Right renal pelvis (tissue), 4 donors: ENCODE measurements at places on chromosomes 7 and 10. TPM values are rescaled to one million over a fixed set of nuclear protein-coding genes. Genes with fewer than 3 reads are reported as not detected.

The PILRA gene
- 4.2 TPM for polyA plus RNA-seq

The DPP6 gene
- 61.2 TPM for polyA plus RNA-seq

The TSPAN15 gene
- 77.6 TPM for polyA plus RNA-seq

The CALML5 gene
- polyA plus RNA-seq: not detected

The GPNMB gene
- polyA plus RNA-seq: 29.8 TPM

The VPS26A gene
- 98.5 TPM for polyA plus RNA-seq

The DTX2 gene
- 7.9 TPM for polyA plus RNA-seq

The SPDYE1 gene
- 0.53 TPM for polyA plus RNA-seq

The MKRN1 gene
- polyA plus RNA-seq: 110 TPM

The CPED1 gene
- 44.1 TPM for polyA plus RNA-seq

The GJD4 gene
- polyA plus RNA-seq: 0.08 TPM

The KIF20B gene
- 19.0 TPM for polyA plus RNA-seq

The IL6 gene
- polyA plus RNA-seq: not detected

The VSTM4 gene
- 14.2 TPM for polyA plus RNA-seq

The CHN2 gene
- 20.8 TPM for polyA plus RNA-seq

The TMEM270 gene
- polyA plus RNA-seq: 0.08 TPM

The GIMAP1 gene
- 3.3 TPM for polyA plus RNA-seq

The CRHR2 gene
- 0.25 TPM for polyA plus RNA-seq

The OGDH gene
- 99.6 TPM for polyA plus RNA-seq

The CPA5 gene
- polyA plus RNA-seq: 0.08 TPM

The GET4 gene
- polyA plus RNA-seq: 33.2 TPM

The LIPF gene
- 0.42 TPM for polyA plus RNA-seq

The FEZF1 gene
- polyA plus RNA-seq: not detected

The OPALIN gene
- polyA plus RNA-seq: not detected

The GPR37 gene
- polyA plus RNA-seq: 1.8 TPM

The FAM25C gene
- not detected for polyA plus RNA-seq

The C10orf62 gene
- 0.44 TPM for polyA plus RNA-seq

The HYAL4 gene
- polyA plus RNA-seq: 0.23 TPM

The SPDYE9 gene
- polyA plus RNA-seq: 0.18 TPM

The TRIM73 gene
- polyA plus RNA-seq: 3.8 TPM

The SFTPA1 gene
- polyA plus RNA-seq: not detected

The CPN1 gene
- polyA plus RNA-seq: 2.3 TPM

The MYOF gene
- polyA plus RNA-seq: 34.0 TPM

The PON3 gene
- polyA plus RNA-seq: 0.82 TPM

The ANKRD26 gene
- polyA plus RNA-seq: 13.2 TPM

The CXCL12 gene
- 604 TPM for polyA plus RNA-seq

The ZC3HAV1L gene
- polyA plus RNA-seq: 17.8 TPM

The UPK3B gene
- polyA plus RNA-seq: 4.1 TPM

The TFR2 gene
- 0.86 TPM for polyA plus RNA-seq

The WEE2 gene
- 0.21 TPM for polyA plus RNA-seq

The SCD gene
- polyA plus RNA-seq: 33.6 TPM

The GBX1 gene
- 0.24 TPM for polyA plus RNA-seq
